ENCODE measurements at places on chromosomes 13 and 19.

DNA sequence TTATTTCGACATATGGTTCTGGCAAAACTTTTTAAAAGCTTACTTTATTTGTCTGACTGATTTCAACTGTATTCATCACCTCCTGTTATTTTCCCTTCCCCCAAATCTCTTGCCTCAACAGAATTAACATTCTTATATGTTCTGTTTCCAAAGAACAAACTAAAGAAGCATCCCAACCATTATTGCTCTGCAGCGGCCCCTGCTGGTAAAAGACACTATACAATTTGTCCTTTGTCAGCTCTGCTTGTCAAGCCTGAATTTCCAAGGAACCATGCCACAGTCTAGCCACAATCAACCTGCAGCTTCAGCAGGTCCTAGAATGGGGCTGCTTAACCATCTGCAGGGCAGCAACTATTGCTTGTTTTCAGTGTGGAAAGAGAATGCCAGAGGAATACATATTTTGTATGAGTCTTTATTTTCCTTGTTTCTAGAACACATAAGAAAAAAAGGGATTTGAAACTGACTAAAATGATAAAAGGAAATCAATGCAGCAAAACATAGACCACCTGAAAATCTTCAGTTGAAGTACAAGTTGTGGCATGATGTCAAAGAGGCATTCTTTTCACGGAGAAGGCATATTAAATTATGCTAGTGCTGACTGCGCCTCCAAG, 845.3 kb downstream of the DIAPH3 start:
- peak; percentile 24 for DNase-seq

- DNase-seq: no peak
Observed at GRCh38 chr13:102191951-102192502, 209.8 kb downstream of the FGF14 start.

DNA sequence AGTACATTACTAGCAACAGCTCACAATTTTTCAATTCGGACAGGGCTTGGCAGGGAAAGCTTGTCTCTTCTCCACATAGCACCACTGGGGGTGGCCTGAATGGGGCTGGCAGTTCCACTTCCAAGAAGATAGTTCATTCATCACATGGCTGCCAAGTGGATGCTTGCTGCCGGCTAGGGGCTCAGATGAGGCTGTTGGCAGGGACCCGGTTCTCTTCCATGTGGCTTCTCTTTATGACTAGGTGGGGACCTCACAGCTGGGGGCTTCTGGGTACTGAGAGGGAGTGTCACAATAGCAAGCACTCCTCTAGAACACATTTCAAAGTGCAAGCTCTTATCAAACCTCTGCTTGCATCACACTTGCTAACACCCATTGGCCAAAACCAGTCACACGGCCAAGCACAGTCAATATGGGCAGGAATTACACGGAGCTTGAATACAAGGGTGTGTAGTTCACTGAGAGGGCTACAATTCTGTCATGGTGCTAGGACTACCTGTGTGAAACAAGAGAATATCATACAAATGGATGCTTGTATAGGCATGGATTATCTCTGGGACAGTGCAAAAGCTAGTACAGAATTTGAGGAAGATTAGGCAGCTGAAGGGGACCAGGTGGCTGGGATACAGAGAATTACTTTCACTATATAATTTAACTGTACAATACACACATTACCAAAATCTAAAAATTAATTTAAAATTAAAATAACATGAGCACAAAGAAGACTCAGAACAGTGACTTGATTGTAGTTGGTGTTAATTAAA, 32.3 kb downstream of the ATP7B start:
- no peak for DNase-seq

- DNase-seq: peak; percentile 53
Observed at GRCh38 chr19:47813304-47813994, 8.3 kb upstream of the CRX start.

- DNase-seq: no peak
Observed at GRCh38 chr19:16721051-16721450, 1.4 kb downstream of the NWD1 start.

- no peak for DNase-seq
Observed at GRCh38 chr13:111319998-111320911, at the start of gene TEX29. Gene TEX29 (plus strand): TSS chr13:111320642. CDS start chr13:111320891, 249 bp downstream.

DNA sequence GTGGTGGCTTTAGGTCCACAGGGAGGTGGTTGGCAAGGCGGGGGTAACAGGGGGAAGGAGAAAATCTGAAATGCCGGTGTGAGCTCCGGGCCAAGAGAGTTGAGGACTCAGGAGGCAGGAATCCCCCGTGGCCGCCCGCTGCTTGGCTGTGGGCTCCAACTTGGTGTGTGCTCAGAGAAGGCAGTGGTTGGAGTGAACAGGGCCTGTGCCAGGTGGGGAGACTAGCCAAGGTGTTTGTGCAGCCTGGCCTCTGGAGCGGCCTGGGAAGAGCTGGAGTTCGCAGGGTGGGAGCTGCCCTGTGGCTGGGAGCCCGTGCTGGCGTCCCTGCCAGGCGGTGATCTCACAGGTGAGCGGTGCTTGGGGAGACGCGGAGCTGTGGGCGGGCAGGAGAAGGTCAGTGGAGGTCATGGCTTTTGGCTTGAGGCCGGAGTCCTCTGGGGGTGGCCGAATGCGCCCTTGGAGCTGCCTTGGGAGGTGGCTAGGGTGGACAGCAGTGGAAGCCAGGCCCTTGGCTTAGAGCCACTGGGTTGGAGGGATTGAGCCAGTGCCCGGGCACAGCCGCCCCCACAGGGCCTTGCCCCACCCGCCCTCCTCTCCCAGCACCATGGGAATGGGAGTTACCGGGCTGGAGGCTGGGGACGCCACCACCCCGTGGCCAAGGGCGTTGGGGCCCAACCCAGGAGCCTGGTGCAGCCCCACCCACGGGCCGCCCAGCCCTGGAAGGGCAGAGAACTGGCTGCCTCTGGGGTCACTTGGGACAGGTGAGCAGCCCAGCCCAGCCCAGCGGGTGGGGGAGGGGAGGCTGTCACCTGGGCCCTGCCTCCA, 7.1 kb upstream of the CIRBP start:
- DNase-seq: no peak

DNA sequence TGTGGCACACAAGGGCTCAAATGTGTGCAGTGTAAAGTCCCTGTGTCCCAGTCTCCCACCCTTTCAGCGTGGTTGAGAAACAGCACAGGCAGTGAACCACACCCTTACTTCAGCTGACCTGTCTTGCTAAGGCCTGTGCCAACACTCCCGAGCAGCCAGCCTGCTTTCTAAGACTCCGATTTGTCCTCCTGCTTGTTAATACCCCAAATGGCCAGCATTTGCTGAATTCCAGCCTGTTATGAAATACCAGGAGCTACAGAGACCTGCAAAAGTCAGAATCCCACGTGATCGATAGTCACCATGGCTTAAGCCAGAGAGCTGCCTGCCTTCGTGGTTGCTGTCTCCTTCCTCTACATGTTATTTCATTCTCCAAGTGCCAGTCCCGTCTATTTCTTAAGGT, 200.5 kb downstream of the FGF9 start:
- DNase-seq: no peak

- peak; percentile 85 for DNase-seq
Observed at GRCh38 chr19:43463381-43464133, 1.9 kb downstream of the LYPD3 start.

GRCh38 chr19:36719687-36720556, 32.5 kb downstream of the ZNF567 start:
- DNase-seq: no peak

- no peak for DNase-seq
Observed at GRCh38 chr19:48663667-48664066, 9.2 kb downstream of the NTN5 start.

GRCh38 chr13:30222254-30222653, 85.1 kb downstream of the KATNAL1 start:
- DNase-seq: no peak

GRCh38 chr13:30421093-30422053, 920 bp upstream of the UBE2L5 start:
- peak; percentile 85 for DNase-seq

DNA sequence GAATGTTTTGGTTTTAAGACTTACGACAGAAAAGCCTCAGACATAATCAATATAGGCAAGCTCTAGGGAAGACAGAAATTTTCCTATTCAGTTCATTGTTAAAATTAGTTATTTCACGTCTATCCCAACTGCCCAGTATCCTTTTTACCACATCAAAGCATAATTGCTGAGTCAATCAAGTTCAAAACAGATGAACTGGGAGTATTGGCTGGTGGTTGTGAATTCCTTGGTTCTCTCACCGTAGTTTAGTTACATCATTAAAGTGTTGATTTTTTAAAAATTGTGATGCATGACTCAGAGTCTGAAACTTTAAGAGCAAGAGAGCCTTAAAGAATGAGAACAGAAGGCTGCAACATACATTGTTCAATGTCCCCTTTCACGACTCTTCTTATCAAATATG, 143.3 kb upstream of the FREM2 start:
- no peak for DNase-seq

DNA sequence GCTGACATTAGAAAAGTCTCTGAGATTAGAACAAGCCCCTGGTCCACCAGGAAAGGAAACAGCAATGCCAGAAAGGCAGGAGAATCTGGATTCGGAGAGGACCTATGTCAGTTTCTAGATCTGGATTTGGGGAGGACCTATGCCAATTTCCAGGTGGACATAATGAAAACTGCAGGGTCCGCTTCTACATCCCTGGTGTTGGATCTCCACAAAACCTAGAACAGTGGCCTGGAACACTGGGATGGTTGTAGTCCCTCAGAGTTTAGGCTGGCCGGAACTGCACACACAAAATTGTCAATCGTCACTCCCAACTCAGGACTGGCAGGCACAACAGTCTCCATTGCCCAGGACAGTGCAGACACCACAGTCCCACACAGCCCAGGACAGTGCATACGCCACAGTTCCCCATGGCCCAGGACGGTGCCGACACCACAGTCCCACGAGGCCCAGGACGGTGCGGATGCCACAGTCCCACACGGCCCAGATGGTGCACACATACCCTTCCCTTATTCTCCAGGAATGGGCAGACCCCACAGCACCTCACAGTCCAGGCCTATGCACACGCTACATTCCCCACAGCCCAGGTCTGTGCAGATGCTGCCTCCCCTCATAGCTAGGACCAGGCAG, 341.7 kb downstream of the UQCRFS1 start:
- DNase-seq: no peak

DNA sequence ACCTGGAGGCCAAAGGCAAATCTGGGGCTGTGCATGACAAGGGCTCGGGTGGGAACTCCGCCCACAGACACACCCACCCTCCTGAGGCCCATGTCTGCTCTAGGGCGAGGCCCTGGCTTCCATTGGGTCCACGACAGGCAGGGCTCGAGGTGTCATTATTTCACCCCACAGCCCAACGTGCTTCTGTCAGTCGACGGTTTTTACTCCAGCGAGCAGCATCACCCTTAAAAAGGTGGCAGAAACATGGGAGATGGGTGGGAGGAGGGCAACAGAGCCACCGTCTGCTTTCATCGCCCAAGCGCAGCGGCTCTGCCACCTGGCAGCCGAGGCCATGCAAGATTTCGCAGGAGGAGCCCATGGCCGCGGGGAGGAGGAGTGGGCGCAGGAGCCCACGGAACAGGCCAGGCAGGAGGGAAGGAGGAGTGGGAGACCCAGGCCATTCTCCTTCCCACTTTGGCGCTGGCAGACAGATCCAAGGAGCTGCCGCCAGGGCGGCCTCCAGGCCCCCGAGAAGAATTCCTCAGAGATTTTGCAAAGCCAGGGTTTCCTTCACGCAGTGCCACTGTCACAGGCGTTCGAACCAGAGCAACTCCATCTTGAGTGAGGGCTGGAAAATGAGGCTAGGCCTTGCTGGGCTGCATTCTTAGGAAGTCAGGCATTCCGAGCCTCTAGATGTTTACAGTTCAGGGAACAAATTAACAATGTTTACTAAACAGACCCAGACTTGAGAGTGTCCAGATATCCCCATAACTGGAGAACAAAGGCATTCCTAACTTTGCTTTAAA, 49.3 kb upstream of the TUBGCP3 start:
- no peak for DNase-seq

DNA sequence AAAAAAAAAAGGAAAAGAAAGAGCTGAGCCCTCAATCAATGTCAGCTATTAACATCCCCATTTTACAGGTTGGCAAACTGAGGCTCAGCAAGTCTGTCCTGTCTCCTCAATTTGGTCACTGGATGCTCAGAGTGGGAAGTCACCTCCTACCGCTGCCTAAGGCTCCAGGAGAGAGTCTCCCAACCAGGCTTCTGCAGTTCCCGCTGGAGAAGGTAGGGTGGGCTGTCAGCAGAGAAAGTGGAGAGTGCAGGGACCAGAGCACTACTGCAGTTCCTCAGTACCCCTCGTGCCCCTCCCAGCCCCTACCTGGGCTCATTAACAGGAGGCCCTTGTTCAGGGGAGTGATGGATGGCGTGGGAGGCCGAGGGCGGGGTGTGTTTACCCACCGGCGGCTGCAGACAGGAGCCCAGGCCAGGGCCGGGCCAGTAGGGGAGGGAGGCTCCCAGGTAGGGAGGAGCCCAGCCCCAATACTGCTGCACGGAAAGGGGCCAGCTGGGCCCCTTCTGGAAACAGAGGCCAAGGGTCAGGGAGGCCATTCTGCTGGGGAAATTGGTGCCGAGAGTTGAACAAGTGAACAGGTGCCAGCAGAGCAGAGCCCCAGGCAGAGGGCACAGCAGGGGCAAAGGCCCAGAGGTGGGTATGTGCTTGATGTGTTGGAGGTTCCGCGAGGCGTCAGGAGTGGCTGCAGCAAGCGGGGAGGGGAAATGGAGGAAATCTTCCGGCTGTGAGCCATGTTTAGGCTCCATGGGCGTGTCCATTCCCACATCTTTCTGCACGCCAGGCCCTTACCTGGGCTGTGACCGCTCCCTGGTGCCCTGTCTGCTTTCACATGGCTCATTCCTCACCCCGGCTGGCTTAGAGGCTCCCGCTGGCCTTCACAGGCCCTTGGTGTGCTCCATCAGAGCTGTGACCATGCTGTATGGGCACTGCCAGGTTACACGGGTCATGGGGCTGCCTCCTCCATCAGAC, 7.6 kb upstream of the COMP start:
- DNase-seq: no peak

DNA sequence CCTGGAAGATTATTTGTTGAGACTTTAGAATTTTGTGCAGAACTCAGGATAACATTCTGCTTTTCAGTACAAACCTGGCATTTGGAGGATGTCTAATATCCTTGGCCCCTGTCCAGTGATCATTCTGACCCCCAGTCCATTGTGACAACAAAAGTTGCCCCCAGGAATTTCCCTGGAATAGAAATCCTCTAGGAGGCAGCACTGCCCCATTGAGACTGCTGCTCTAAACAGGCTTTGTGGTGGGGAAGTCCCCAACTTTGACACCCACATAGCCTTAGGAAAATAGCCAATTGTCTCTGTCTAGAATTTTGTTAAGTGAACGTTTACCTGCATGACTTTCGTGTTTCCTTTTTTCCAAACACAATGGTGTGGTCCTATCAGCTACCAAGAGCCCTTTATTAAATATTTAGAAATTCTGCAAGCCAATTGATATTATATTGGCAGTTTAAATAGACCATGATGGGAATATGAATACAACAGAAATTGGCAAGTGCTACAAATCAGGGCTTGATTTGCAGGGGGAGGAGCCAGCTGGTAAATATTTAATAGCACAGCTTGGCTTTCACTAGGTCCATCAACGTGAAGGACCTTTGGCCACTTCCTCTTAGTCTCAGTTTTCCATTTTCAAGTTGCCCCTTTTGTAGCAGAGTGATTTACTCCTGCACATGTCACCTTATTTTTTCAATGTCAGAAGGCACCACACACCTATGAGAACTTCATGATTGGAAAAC, 451.7 kb downstream of the EFNB2 start:
- no peak for DNase-seq

Measured in SW 1271 (cell line).